ENCODE measurements at places on chromosomes 1 and 21.

- DNase-seq, result no peak
These were observed 352.5 kb downstream of the ADGRL2 start for GRCh38 chr1:82153272-82153629.

GRCh38 chr21:44574457-44575306 lies 1.2 kb downstream of the KRTAP10-4 start:
- no peak for DNase-seq

DNA sequence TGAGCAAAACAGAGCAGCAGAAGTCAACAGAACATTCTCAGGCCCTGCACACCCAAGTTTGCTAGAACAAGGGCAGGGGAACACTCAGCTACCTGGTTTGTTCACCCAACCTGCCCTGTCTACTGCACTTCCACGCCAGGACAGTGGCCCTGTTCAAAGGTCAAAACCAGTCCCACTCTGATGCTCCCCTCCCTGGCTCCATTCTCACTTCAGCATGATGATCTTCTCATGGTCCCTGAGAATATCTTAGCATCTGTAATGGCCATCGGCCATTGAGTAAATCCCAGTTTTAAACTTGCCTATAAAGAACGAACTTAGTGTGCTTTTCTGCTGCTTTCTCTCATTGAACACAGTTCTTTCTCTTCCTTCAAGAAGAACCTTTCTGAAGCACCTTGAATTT lies 293.6 kb downstream of the SMYD3 start:
- DNase-seq, result no peak

GRCh38 chr1:198771563-198772153 lies 132.8 kb downstream of the PTPRC start:
- DNase-seq, result no peak

- DNase-seq, result no peak
These were observed 11.9 kb upstream of the LRRC3 start for GRCh38 chr21:44443291-44443890.

DNA sequence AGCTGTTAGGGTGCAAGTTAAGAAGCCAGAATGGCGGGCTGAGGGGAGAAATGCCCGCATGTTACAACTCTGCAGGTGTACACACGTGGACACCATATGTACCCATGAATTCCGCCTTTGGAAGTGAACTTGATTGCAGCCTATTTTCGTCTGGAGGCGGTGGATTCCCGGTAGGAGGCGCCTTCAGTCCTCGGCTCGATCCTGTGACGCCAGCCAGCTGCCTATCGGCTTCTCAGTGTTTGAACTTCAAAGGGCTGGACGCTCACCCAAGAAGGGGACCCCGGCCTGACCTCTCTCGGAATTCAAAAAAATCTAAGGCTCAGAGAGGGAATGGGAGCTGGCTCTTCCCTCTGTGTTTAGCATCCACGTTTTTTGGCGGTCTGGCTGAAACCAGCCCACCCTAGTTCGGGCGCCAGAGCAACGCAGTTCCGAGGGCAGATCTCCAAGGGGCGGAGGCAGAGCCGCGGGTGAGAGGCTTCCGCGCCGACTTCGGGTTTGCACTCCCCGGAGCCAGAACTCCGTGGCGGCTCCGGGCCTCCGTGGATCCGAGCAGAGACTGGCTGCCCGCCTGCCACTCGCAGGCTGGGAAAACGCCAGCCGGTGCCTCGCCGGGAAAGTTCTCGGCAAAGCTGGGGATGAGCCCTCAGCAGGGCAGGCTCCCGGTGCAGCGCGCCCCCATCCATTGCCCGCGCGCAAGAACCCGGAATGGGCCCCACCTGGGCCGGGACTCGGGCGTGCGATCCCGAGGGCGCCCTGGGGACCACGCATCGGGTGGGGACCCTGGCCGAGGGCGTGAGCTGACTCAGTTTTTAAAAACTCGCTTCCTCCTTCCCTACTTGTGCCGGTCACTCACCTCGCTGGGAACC lies 996 bp upstream of the TMEM51 start:
- peak; percentile 91 for DNase-seq

GRCh38 chr1:203139976-203140475 lies 12.5 kb downstream of the ADORA1 start:
- no peak for DNase-seq
